Mammary epithelial cell (primary cell): ENCODE measurements at places on chromosomes 4 and X. TPM values are rescaled to one million over a fixed set of nuclear protein-coding genes. Genes with fewer than 3 reads are reported as not detected.
A peak's percentile ranks its signal among the peaks of the same experiment; 100 is the strongest.

GRCh38 chr4:168360271-168360670 lies 41.7 kb upstream of the DDX60 start:
- no peak for DNase-seq

- peak; percentile 50 for DNase-seq
These were observed 980 bp upstream of the GIMD1 start for GRCh38 chr4:106369456-106370060.

- DNase-seq, result peak; percentile 1
These were observed 34.9 kb upstream of the UGT8 start for GRCh38 chr4:114563536-114564315.

GRCh38 chr4:67291644-67292043 lies 253.7 kb downstream of the CENPC start:
- no peak for DNase-seq

FAM47A gene
- not detected in 2 replicates for total RNA-seq
